ENCODE measurements at places on chromosomes 4 and X.

GRCh38 chr4:98903561-98903960, 25.4 kb downstream of the EIF4E start:
- H3K27ac ChIP-seq, result no peak overlapping the region
- DNase-seq, result no peak
- peaks cover 21% of the 10 kb centered on the region for H3K36me3 ChIP-seq
- H3K27me3 ChIP-seq, result no peaks in the 10 kb centered on the region
- H3K4me1 ChIP-seq, result peaks cover 11% of the 10 kb centered on the region

DNA sequence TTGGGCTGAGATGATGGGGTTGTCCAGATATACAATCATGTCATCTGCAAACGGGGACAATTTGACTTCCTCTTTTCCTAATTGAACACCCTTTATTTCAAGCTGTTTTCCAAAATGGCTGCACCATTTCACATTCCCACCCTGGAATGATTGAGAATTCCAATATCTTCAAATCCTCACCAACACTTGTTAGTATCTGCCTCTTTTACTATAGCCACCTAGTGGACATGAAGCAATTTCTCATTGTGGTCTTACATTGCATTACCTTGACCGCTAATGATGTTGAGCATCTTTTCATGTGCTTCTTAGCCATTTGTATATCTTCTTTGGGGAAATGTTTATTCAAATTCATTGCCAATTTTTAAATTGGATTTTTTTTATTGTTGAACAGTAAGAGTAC, 364.8 kb downstream of the SMARCA1 start:
- H3K4me3 ChIP-seq, result no peak overlapping the region
- no peak for DNase-seq
- H3K4me1 ChIP-seq, result no peaks in the 10 kb centered on the region

- no peaks in the 10 kb centered on the region for H3K36me3 ChIP-seq
- no peak overlapping the region for H3K4me3 ChIP-seq
- H3K27me3 ChIP-seq, result no peaks in the 10 kb centered on the region
- H3K4me1 ChIP-seq, result peaks cover 20% of the 10 kb centered on the region
Observed at GRCh38 chr4:123110147-123110546, 187.8 kb upstream of the NUDT6 start.

DNA sequence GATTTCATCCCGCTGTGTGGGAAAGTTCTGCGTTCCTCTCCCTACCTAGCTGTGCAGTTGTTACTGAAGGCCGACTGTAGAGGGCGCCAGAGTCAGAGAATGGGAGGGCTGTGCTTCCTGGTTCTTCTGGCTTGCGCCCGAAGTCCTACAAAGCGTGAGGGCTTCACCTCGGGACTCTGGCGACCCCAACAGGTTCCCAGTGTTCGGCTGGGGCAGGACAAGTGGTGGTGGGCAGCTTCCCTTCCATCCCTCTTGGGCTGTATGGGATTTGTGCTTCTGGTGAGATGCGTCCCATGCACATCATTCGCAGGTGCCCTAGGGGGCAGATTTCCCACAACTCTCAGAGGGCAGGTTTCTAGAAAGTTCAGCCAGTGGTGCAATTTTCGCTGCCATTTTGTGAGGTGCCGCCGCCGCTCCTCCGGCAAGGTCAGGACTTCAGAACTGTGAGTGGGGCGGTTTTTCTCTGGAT, 27.3 kb downstream of the CT45A1 start:
- H3K27ac ChIP-seq, result no peak overlapping the region
- H3K4me1 ChIP-seq, result no peaks in the 10 kb centered on the region
- DNase-seq, result no peak
- H3K4me3 ChIP-seq, result no peak overlapping the region
- no peaks in the 10 kb centered on the region for H3K36me3 ChIP-seq

GRCh38 chrX:68652326-68653170, 5.1 kb downstream of the STARD8 start:
- no peak overlapping the region for H3K4me3 ChIP-seq
- peaks cover 7% of the 10 kb centered on the region for H3K4me1 ChIP-seq
- no peaks in the 10 kb centered on the region for H3K27me3 ChIP-seq
- H3K27ac ChIP-seq, result no peak overlapping the region

DNA sequence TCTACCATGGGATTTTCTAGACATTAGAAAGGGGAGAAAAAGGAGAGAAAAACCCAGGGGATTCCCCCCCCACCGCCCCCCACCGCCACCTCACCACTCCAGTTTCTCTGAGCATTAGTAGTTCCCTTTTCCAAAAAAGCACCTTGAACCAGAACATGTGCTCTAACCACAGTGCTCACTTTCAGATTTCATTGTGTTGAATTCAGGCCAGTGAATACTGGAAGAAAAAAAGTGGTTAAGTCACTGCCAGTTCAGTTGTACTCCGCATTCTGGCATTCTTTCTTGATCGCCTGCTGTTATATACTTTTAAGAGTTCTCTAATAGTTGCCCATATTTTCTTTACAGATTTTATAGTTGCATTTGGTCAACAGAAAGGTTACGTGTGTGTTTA, 40.9 kb downstream of the JADE3 start:
- peaks cover 17% of the 10 kb centered on the region for H3K4me1 ChIP-seq
- H3K36me3 ChIP-seq, result no peaks in the 10 kb centered on the region
- H3K27me3 ChIP-seq, result no peaks in the 10 kb centered on the region
- H3K27ac ChIP-seq, result peak overlapping the region; percentile 89
- no peak overlapping the region for H3K4me3 ChIP-seq

DNA sequence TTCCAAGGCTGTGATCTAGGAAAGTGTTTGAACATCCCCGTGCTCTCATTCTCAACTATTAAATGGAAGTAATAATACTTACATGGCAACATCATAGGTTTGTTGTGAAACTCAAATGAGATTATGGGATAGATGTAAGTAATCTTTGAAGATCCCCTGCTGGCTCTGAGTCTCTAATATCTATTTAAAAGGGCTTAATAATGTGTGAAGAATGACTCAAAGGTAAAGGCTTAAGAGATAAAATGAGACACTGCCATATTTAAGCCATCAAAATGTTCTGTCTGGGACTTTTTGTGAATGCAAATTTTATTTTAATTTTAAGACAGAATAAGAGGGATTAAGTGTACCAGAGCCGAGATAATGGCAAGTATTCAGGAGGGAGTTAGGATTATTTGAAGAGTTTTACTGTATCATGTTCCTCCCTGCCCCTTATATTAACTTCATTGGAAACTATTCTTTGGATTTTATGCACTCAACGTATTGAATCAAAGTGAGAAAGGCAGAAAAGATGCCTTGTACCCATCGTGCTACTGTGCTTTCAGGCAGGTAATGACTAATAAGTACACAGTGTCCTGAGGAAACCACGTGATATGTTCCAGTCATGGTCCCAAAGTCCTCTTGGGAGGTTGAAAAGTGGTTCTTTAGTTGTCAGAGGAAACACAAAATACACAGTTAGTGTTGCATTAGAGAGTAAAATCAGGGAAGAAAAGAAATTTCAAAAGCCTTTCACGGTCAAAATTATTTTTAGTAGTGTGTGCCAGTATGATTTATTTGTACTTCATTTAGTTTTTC, 192.4 kb downstream of the RBM46 start:
- H3K36me3 ChIP-seq, result no peaks in the 10 kb centered on the region
- H3K4me3 ChIP-seq, result no peak overlapping the region
- H3K4me1 ChIP-seq, result no peaks in the 10 kb centered on the region
- peaks cover 10% of the 10 kb centered on the region for H3K27me3 ChIP-seq
- DNase-seq, result no peak
- no peak overlapping the region for H3K27ac ChIP-seq

DNA sequence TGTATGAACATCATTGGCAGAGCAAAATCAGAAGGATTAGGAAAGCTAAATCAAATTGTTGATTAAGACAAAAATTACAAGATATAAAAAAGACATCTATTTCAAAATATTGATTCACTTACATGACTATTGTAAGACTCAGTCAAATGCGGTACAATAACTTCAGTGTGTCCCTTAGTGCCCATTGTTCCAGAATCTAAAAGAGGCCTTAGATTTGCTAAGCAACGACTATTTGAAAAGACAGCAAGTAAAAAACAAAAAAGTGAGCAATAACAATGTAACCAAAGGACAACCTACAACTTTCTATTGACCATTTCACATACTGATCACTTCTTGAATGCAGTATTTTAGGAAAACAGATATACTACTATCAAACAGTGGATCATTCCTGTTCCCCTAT, 65.6 kb downstream of the UBA6 start:
- no peak overlapping the region for H3K27ac ChIP-seq
- peaks cover 43% of the 10 kb centered on the region for H3K36me3 ChIP-seq
- H3K4me1 ChIP-seq, result no peaks in the 10 kb centered on the region
- H3K27me3 ChIP-seq, result no peaks in the 10 kb centered on the region
- DNase-seq, result no peak

DNA sequence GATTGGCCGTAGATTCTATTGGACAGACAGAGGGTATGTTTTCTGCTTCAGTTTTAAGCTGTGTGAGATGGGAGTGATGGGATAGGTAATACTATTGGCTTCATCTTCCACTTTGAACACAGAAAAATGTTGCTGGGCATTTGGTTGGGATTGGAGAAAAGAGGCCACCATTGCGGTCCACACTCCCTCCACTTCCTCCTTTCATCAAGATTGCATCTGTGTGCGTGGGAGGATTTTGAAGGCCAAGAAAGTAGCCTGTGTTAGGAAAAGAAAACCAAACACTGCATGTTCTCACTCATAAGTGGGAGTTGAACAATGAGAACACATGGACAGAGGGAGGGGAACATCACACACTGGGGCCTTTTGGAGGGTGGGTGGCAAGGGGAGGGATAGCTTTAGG, 56.4 kb downstream of the EGF start:
- H3K4me3 ChIP-seq, result no peak overlapping the region
- peaks cover 25% of the 10 kb centered on the region for H3K4me1 ChIP-seq
- no peaks in the 10 kb centered on the region for H3K27me3 ChIP-seq
- H3K27ac ChIP-seq, result no peak overlapping the region

- H3K27ac ChIP-seq, result no peak overlapping the region
- H3K27me3 ChIP-seq, result no peaks in the 10 kb centered on the region
- H3K4me3 ChIP-seq, result no peak overlapping the region
- H3K4me1 ChIP-seq, result peaks cover 2% of the 10 kb centered on the region
- H3K36me3 ChIP-seq, result no peaks in the 10 kb centered on the region
- no peak for DNase-seq
Observed at GRCh38 chr4:159069922-159070321, 33.0 kb upstream of the RAPGEF2 start.

- H3K27me3 ChIP-seq, result no peaks in the 10 kb centered on the region
- DNase-seq, result no peak
- H3K36me3 ChIP-seq, result peaks cover 10% of the 10 kb centered on the region
- peak overlapping the region; percentile 58 for H3K4me3 ChIP-seq
- peak overlapping the region; percentile 62 for H3K27ac ChIP-seq
Observed at GRCh38 chrX:70168238-70169188, 8.8 kb upstream of the DGAT2L6 start.

DNA sequence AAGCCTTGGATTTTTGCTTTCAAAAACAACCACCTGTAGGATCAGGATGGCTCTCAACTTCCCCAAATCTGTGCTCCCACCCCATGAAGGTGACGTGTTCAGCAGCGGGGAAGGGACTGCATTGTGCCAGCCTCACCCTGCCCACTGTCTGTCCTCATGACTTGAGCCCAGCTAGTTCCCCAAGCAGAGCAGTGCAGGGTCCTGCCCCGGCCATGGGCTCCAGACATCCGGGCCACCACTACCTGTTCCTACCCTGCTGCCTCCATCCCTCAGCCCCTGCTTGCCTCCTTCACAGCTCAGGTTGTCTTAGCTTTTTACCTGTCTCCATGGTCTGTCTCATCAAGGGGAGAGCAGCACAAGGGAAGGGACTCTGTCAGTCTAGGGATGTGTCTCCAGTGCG, 11.4 kb upstream of the MAP9 start:
- H3K27ac ChIP-seq, result no peak overlapping the region
- no peaks in the 10 kb centered on the region for H3K36me3 ChIP-seq
- H3K27me3 ChIP-seq, result peaks cover 15% of the 10 kb centered on the region
- DNase-seq, result no peak

GRCh38 chrX:139018436-139018835, 306.9 kb upstream of the FGF13 start:
- DNase-seq, result no peak
- H3K4me1 ChIP-seq, result no peaks in the 10 kb centered on the region
- H3K27ac ChIP-seq, result no peak overlapping the region
- no peaks in the 10 kb centered on the region for H3K36me3 ChIP-seq
- H3K4me3 ChIP-seq, result no peak overlapping the region
- no peaks in the 10 kb centered on the region for H3K27me3 ChIP-seq

GRCh38 chr4:182893047-182893446, 24.1 kb downstream of the DCTD start:
- peaks cover 16% of the 10 kb centered on the region for H3K4me1 ChIP-seq
- H3K4me3 ChIP-seq, result no peak overlapping the region
- no peaks in the 10 kb centered on the region for H3K27me3 ChIP-seq
- no peak for DNase-seq
- H3K36me3 ChIP-seq, result peaks cover 53% of the 10 kb centered on the region

GRCh38 chr4:176778491-176778890, 14.2 kb downstream of the VEGFC start:
- no peaks in the 10 kb centered on the region for H3K4me1 ChIP-seq
- H3K4me3 ChIP-seq, result no peak overlapping the region
- H3K27me3 ChIP-seq, result no peaks in the 10 kb centered on the region

DNA sequence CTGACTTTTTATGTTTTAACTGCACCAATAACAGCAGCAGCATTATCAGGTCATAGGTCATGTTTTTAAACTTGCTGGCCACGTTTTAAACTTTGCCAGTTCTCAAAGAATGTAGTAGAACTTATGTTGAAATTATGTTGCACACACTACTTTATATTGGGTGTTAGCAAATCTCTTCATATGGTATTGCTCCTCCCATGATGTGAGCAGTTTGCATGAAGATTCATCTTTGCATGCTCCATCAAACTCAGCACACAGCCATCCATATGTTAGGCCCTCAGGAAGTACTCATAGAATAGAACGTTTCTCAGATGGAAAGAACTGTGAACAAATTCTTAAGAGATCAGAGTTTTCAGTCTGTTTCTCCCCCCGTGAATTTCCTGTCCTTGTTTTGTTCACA, 128.6 kb upstream of the MAP9 start:
- no peak overlapping the region for H3K4me3 ChIP-seq
- DNase-seq, result no peak
- peaks cover 31% of the 10 kb centered on the region for H3K4me1 ChIP-seq
- H3K27me3 ChIP-seq, result no peaks in the 10 kb centered on the region
- no peak overlapping the region for H3K27ac ChIP-seq
- H3K36me3 ChIP-seq, result peaks cover 3% of the 10 kb centered on the region

DNA sequence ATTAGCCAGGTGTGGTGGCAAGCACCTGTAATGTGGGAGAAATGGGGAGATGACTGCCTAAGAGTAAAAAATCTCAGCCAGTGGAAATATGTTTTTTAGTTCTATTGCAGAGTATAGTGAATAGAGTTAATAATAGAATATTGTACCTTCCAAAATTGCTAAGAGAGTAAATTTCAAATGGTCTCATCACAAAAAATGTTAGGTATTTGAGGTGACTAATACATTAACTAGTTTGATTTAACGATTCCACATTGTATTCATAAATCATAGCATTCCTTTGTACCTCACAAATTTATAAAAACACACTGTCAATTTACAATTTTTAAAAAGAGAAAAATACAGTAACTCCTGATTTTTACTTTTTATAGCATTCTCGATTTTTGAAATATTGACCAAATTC, 681.5 kb upstream of the EPHA5 start:
- no peaks in the 10 kb centered on the region for H3K36me3 ChIP-seq
- H3K27me3 ChIP-seq, result no peaks in the 10 kb centered on the region
- no peaks in the 10 kb centered on the region for H3K4me1 ChIP-seq
- no peak for DNase-seq
- H3K4me3 ChIP-seq, result no peak overlapping the region

Data from mesothelial cell of epicardium (in vitro differentiated cells).